ENCODE measurements at places on chromosomes 7 and 10. TPM values are rescaled to one million over a fixed set of nuclear protein-coding genes. Genes with fewer than 3 reads are reported as not detected.

GALNT17 gene
- total RNA-seq, result 3.1 TPM

ANKRD1 gene
- 8.2 TPM for total RNA-seq

TEX47 gene
- not detected for total RNA-seq

ZNF722 gene
- not detected for total RNA-seq

GUSB gene
- 25.6 TPM for total RNA-seq

PODXL gene
- total RNA-seq, result 2.3 TPM

CLRN3 gene
- not detected for total RNA-seq

PFKFB3 gene
- total RNA-seq, result 15.0 TPM

CD36 gene
- 0.82 TPM for total RNA-seq
